ENCODE measurements at places on chromosomes 16 and 17.

DNA sequence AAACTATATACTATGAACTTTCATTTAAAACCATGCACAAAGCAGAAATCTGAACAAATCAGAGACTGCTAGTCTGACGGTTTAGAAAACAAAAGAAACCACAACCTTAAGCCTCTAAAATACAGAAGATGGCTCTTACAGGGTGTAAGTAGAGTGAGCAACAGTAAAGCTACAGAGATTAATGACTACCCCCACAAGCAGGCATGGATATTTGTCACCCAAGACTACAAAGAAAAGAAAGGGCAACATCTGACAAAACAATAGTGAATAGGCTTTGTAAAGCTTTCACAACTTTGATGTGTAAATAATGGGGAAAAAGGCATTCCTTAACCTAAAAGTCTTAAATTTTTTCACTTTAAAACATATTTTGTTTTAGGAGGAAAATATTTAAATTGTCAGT lies 75.0 kb downstream of the SPAG9 start:
- peak; percentile 32 for DNase-seq

GRCh38 chr17:42659079-42659931 lies at the start of gene TUBG2:
Gene TUBG2 (plus strand): TSS chr17:42659284. CDS start chr17:42659504, 220 bp downstream.
- peak; percentile 83 for DNase-seq

GRCh38 chr16:86175816-86176215 lies 276.9 kb downstream of the IRF8 start:
- no peak for DNase-seq

GRCh38 chr17:64133546-64134215 lies 3.7 kb upstream of the ERN1 start:
- peak; percentile 62 for DNase-seq

DNA sequence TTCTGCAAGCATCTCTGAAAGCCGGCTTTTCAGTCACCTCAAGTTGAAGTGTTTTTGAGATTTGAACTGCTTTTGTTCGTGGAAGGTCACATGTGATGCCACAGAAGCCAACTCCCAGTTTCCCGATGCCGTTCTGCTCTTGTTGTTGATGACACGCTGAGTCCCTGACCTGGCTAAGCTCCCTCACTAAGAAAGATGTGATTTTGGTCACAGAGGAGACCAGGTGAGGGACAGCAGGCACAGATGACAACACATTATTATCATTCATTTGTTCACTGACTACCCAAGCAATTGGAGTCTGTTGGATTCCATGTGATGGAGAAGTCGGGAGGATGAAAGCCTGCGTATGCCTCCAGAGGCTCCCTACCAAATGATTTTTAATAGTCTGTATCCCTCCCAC lies 822.4 kb upstream of the RBFOX1 start:
- DNase-seq = no peak

GRCh38 chr16:87491522-87492290 lies 1.1 kb downstream of the ZCCHC14 start:
- DNase-seq = no peak

DNA sequence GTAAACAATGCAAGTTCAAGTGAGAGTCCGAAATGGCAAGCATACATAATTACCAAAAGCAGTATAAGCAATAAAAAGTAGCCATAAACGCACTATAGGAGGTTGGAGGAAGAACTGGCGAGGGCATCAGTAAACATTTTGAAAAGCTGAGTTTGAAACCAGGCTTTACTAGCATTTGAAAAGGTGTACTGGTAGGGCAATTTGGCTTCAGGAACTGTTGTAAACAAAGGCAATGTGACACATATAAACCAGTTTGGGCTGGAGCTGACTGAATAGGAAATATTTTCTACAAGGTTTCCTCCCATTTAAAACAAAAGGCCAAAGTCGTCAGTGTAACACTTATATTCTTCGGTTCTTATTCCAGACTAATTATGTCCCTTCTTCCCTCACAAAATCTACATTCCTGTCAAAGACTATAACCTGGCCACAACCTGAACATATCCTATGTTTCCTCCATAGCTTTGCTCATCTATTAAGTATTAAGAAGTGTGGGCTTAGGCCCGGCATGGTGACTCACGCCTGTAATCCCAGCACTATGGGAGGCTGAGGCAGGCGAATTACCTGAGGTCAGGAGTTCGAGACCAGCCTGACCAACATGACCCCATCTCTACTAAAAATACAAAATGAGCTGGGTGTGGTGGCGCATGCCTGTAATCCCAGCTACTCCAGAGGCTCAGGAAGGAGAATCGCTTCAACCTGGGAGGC lies 7.8 kb downstream of the CBX1 start:
- no peak for DNase-seq

DNA sequence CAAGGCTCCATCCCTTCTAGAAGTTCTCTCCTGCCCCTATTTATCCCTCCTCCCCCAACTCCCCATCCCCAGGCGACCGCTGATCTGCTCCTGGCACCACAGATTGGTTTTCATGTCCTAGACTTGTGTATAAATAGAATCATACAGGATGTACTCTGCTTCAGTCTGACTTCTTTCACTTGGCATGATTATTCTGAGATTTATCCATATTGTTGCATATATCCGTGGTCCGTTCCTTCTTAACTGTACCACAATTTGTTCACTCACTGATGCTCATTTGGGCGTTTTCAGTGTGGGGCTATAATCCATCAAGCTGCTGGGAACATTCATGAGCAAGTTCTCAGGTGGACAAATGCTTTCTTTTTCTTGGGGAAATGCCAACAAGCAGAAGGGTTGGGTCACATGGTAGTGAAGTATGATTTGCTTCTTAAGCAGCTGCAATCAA lies 23.9 kb downstream of the PITPNM3 start:
- DNase-seq = no peak

GRCh38 chr17:1905190-1905913 lies 75.5 kb downstream of the RPA1 start:
- DNase-seq = no peak

GRCh38 chr16:63880948-63881347 lies 1240.9 kb downstream of the CDH11 start:
- no peak for DNase-seq

DNA sequence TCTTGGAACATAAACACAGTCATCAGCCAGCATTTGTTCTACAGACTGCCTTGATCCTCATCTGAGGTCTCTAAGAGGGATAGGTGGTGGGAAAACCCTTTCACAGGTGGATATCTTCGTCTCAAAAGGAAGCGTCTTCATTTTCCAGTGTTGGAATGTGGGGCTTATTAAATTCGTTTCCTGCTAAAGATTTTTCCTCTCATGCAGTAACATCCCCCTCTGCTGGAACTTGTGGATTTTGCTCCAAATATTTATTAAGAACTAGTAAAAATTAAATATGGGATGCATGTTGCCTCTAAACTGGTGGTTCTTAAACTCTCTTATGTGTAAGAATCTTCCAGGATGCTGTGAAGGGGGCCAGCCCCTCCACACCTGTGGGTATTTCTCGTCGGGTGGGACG lies 20.1 kb upstream of the MLYCD start:
- DNase-seq = peak; percentile 22
